Right renal cortex interstitium (tissue), 3 donors: ENCODE measurements at places on chromosomes 16 and 17.
A peak's percentile ranks its signal among the peaks of the same experiment; 100 is the strongest.

DNA sequence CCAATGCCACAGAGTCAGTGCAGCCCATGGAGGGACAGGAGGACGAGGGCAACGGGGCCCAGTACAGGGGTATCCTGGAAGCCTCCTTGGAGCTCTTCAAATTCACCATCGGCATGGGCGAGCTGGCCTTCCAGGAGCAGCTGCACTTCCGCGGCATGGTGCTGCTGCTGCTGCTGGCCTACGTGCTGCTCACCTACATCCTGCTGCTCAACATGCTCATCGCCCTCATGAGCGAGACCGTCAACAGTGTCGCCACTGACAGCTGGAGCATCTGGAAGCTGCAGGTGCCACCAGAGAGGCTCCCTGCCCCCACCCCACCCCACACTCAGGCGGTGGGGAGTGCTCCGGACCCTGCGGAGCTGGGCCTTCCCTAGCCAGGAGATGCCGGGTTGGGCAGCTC, 16.6 kb downstream of the TRPV2 start:
- no peak for DNase-seq

DNA sequence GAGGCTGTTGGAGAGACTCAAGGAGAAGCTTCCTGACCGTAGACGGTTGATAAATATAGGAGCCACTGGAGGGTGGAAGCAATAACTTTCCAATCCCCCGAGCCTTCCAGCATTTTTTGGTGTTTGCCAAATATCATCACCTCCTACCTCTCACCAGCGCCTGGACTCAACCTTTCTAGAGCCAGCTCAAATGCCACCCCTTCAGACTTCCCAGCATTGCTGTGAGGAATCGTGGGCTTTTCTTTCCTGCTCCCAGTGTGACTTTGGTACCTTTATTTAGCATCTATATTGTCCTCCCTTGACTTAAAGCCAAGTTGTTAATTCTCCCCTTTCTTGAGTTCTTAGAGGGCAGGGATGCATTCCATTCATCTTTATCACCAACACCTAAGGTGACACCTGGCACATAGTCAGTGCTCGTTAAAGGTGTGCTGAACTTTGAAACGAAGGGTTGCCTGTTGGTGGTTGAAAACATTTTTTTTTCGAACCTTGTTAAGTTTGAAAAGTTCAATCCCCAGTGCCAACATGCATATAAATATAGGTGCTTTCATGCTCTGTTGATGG, 35.3 kb upstream of the CCR7 start:
- no peak for DNase-seq

DNA sequence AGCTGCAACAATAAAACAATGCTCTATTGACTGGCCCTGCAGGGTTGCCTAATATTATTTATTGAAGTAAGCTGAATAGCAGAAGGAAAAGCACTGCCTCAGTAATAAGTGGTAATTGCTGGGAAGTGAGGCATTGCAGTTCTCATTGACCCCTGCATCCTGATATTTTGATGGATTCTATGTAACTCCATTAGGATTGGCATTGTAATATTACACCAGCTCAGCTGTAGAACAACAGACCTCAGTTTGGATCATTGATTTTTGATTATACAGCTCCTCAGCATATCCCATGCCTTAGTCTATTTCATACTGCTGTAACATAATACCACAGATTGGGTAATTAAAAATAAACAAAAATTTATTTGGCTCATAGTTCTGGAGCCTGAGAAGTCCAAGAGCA, 650.6 kb upstream of the SALL1 start:
- DNase-seq: no peak

- DNase-seq: no peak
Observed at GRCh38 chr17:27958708-27959381, 65.7 kb upstream of the LYRM9 start.

DNA sequence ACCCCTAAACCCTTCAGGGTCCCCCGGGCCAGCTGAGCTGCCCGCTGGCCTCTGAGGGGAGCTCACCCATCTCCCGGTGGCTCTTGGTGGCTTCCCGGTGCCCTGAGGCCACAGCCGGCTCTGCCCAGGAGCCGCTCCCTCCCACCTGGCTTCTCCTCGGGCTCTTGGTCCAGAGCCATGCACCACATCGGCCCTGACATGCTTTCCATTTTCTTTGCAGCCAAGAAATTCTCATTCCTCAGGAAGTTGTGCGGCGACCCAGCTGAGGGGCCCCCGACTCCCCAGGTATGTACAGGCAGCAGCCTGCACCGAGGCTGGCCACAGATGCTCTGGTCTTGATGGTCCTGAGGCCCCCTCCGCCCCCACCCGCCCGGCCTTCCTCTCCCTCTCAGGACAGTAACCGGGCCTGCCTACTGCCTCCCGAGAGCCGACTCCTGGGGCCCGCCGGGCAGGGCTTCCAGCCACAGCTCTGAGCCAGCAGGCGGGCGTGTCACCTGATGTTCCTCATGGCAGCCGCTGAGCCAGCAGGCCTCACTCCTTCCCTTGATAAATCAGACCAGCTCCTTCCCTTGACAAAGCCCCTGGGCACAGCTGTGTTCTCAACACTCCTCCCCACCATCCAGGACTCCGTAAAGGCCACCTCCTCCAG, 28.4 kb upstream of the ZFPM1 start:
- DNase-seq: no peak

- DNase-seq: no peak
Observed at GRCh38 chr16:4904108-4904941, 32.6 kb downstream of the PPL start.

DNA sequence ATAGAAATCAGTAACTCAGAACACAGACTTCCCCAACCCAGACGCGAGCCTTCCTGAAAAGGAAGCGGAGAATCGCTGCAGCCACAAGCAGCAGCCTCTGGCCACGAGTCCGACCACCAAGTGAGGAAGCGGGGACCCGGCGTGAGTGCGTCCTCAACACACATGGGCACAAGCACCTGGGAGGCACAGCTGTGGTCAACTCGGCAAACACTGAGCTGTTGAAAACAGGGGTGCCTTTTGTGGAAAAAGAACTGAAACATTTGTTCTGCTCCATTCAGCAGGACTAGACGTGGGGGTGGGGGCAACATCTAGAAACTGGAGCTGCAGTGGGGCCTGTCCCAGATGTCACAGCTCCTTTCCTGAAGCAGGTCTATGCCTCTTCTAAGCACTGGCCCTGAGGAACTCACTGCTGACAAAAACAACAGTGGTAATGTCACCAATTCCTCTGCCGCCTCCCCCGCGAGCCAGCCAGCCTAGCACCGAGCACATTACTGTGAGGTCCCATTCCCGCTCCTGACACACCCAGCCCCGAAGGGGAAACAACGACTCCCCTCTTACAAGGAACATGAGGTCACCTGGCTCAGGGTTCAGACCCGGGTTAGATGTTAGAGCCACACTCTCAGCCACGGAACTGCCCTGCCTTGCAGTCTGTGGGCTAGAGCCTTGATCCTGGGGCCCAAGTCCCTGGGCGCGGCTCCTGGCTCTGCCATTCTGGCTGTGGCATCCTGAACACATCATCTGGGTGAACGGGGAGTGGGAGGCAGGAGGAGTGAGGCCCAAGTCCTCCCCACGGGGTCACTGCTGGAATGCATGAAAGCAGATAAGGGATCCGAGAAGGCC, 29.0 kb downstream of the KDM8 start:
- no peak for DNase-seq

DNA sequence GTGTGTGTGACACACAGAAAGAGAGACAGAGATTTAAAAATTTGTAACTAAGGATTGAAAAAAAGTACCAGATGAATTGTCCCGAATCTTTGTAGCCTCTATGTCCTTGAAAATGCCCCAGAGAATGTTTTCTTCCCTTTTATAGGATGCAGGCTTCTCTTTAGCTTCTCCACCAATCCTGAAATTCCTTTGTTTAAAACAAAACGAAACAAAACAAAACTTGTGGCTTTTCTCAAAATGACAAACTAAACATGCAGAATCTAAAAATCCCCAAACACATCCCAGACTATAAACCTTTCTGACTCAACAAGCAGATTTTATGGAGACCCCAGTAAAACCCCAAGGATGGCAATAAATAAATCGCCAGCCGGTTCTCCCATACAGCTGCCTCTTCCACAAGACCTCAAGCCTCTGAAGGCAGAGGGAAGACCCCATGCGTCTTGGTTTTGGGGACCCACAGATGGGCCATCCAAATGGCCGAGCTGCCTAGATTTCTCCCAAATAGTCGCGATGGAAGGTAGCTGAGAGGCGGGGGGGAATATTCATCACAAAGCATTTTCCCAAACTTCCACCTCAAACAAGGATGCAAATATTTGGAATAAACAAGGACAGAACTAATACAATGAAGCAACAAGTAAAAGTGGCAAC, 269.5 kb upstream of the FOXF1 start:
- peak; percentile 25 for DNase-seq

GRCh38 chr17:43917348-43918025, 10.2 kb upstream of the MPP2 start:
- DNase-seq: no peak

- DNase-seq: no peak
Observed at GRCh38 chr17:57739402-57740234, 5.5 kb downstream of the CCDC182 start.

- DNase-seq: no peak
Observed at GRCh38 chr17:75601057-75601987, 13.7 kb downstream of the MYO15B start.

- no peak for DNase-seq
Observed at GRCh38 chr16:17497648-17498047, 26.9 kb upstream of the XYLT1 start.

DNA sequence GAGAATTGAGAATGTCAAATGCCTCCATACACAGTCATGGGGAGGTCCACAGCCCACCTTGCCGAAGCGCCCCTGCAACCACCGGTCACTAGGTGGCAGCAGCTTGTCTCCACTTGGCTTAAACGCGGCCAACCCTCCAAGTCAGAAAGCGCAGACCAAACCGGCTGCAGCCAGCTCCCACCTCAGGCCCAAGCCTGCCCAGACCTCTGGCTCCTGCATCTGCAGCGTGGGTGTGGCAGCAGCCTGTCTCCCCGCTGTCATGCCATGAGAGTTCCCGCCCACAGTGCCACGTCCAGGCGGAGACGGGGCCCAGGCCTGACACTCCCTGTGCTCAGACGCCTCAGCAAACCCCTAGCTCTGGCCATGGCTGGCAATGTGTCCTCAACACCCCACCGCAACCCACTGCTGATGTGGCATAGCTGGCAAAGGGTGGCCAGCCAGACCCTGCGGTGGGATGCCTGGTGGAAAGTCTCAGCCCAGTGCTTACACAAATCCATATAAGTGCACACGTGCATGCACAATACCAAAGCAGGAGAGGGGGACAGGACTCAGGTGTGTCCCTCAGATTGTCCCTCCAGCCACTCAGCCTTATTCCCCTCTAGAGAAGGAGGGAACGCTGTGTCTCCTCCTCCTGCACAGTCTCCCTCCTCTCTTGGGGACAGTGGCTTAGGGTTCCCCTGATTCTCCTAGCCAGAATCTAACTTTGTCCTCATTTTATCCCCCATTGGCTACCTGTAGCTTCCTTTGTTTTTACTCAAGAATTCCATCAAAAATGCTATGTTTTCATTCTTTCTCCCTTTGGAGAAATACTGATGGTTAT, 10.9 kb downstream of the COPZ2 start:
- DNase-seq: peak; percentile 78

- no peak for DNase-seq
Observed at GRCh38 chr16:57240851-57241250, 4.2 kb upstream of the ARL2BP start.

GRCh38 chr16:56848955-56849689, 15.9 kb upstream of the SLC12A3 start:
- no peak for DNase-seq

DNA sequence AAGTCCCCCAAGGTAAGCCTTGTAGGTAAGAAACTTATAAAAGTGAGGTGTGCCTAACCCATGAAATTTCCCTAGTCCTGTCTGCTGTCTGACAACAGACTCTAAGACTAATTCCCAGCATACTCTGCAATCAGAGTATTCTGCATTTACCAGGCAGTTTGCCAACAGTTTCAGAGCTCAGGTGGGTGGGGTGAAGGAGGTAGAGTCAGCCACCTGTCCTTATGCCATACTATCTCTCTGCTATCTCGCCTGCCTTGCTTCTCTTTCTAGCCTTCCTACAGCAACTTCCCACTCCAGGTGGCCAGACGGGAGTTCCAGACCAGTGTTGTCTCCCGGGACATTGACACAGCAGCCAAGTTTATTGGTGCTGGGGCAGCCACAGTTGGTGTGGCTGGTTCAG, 2.3 kb downstream of the ATP5MC1 start:
- no peak for DNase-seq

GRCh38 chr16:12758031-12758669, 45.5 kb downstream of the CPPED1 start:
- no peak for DNase-seq

DNA sequence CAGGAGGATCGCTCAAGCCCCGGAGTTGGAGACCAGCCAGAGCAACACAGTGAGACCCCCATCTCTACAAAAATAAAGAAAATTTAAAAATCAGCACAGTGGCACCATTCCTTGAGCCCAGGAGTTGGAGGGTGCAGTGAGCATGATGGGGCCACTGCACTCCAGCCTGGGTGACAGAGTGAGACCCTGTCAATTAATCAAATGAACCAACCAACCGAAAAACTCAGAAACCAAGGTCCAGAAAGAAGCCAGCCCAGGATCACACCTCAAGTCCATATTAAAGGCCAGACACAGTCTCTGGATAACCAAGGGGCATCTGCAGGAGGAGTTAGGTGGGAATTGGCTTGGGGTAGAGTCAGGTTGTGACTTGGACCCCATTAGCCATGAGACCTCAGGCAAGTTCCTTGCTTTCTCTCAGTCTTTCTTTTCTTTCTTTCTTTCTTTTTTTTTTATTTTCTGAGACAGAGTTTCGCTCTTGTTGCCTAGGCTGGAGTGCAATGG, 2.4 kb downstream of the HSD17B1 start:
- no peak for DNase-seq

- no peak for DNase-seq
Observed at GRCh38 chr17:62597920-62598319, 29.6 kb upstream of the MRC2 start.

- DNase-seq: no peak
Observed at GRCh38 chr17:77741109-77741508, 217.4 kb upstream of the TNRC6C start.

- DNase-seq: no peak
Observed at GRCh38 chr17:921161-921560, 58.4 kb downstream of the NXN start.

- peak; percentile 53 for DNase-seq
Observed at GRCh38 chr17:72421128-72422092, 300.6 kb downstream of the SOX9 start.

DNA sequence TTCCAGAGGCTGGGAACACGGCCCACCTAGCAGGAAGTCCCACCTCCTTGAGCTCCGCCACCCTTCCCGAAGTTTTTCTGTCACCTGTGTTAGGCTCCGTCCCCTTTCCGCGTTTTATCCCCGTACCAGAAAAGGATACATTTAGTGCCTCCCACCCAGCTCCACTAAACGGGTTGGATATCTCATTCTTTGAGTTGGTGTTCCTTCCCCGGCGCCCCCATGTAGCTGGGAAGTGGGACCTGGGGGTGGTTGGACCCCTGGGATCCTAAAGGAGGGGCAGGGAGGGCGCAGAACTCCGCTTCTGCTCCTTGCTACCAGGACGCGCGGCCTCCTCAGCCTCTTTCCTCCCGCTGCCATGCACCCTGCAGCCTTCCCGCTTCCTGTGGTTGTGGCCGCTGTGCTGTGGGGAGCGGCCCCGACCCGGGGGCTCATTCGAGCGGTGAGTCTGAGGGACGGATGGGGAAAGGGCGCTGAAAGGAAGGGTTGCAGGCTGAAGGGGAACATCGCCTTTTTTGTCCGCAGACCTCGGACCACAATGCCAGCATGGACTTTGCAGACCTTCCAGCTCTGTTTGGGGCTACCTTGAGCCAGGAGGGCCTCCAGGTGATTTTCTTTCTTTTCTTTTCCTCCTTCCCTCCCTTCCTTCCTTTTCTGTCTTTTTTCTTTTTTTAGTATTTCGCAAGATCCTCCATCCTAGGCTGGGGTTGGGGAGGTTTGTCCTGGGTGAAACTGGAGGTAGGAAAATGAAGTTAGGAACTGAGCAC, 669 bp downstream of the RNF167 start:
- no peak for DNase-seq

- DNase-seq: peak; percentile 47
Observed at GRCh38 chr17:21513012-21513570, 136.9 kb downstream of the KCNJ12 start.
